Testis (tissue), 5 donors: ENCODE measurements at places on chromosomes 7 and 10. TPM values are rescaled to one million over a fixed set of nuclear protein-coding genes. Genes with fewer than 3 reads are reported as not detected.

AKR1B1 gene
- total RNA-seq: 105 TPM

LRIT1 gene
- 6.6 TPM for total RNA-seq

- no peak for DNase-seq
Observed at GRCh38 chr10:120982507-120982906, 131.3 kb downstream of the WDR11 start.

DNA sequence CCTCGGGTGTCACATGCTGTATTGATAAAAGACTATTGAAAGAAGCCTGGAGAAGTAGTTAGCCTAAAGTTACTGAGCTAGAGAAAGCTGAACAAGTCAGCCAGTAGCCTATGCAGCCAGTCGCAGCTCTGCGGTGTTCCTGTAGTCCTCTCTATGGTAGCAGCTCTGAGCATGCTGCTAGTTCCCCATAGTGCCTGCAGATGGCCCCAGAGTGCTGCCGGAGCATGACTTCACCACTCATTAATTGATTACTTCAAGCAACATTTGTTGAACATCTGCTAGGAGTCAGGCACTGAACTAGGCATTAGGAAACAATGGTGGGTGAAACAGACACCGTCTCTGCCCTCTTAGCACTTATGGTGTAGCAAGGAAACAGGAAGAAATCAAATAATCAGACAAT is 422.7 kb downstream of the SORCS3 start:
- DNase-seq: peak; percentile 72

DNA sequence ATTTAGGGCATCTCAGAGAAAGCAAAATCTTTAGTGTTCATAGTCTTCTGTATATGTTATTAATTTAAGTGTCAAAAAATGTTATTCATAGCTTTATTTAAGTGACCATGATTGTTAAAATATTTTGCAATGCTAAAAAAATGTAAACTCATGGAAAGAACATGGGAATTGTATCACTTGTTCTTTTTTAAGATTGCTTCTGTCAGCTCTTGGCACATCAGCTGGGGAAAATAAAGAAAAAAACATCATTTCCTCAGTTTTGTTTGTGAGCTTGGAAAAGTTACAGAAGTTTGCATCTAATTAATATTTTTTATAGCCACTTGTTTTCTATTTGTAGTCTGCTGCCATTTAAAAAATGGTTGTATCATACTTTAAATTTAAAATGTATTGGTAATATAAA is 285.9 kb upstream of the CSTF2T start:
- no peak for DNase-seq

DNA sequence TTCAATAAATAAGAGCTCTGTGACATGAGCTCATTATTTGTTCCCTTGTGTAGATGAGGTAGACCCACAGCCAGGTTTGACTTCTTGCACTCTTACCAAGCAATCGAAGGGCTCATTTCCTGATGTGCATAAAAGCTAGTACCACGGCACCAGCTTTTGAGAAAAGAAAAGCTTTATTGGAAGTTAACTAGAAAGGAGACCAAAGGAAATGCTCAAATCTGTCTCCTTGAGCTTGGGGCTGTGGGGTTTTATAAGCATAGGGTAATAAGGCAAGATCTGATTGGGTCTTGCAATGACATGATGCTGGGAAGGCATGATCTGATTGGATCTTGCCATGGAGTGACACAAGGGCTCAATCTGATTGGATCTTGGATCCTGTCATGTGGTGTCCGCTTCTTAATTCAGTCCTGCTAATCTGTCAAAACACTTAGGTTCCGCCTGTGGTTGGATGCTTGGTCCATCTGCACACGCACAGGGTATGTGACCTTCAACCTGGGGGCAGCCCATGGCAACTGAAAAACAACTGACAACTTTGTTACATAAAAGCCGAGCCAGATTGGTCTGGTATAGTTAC is 47.8 kb upstream of the FRMD4A start:
- DNase-seq: no peak

- peak; percentile 73 for DNase-seq
Observed at GRCh38 chr10:74821501-74821900, 4.9 kb upstream of the KAT6B start.
